Parietal lobe (tissue), 2 donors: ENCODE measurements at places on chromosomes 2 and 18. TPM values are rescaled to one million over a fixed set of nuclear protein-coding genes. Genes with fewer than 3 reads are reported as not detected.

Gene HNRNPA3
- 120 TPM for total RNA-seq

Gene COX7A2L
- 113 TPM for total RNA-seq

Gene INPP5D
- total RNA-seq, result 8.5 TPM

Gene IL1RN
- not detected for total RNA-seq

Gene NAT8
- not detected for total RNA-seq
